ENCODE measurements at places on chromosomes 7 and 10. TPM values are rescaled to one million over a fixed set of nuclear protein-coding genes. Genes with fewer than 3 reads are reported as not detected.

DNA sequence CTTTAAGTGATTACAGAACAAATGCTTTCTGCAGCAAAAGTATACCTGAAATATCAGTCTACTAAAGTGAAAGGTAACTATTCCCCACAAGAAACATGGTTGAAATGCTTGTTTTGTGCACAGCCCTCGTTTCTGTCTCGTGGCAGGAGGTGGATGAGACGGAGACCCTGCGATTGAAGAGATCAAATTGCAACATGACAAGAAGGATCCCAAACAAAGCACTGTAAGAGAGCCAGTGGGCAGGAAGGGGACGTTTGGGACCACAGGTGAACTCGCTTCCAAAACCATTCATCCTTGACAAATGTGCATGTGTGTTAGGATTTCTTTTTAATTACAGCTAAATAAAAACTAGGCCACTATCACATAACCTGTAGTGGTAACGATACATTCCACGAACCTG, 192.6 kb downstream of the CCSER2 start:
- DNase-seq = no peak

- DNase-seq = peak; percentile 74
Measured at GRCh38 chr10:119416855-119417254, 125.7 kb downstream of the RGS10 start.

DNA sequence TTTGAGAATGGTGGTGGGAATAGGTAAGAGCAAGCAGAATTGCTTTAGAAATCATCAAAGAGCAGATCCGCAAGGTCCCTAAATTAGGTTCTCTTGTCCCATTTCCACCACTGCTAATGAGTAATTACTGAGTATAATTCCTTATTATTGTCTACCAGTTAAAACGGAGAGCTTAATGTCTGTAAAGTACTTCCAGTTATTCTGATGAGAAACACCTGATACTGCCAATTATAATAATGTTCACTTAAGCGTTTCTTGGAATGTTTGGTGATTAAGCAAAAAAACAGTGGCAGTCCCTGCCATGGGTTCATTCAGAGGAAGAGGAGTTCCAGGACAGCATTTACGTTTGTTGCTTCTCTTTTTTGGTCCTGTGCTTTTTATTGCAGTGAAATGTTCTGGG, 358.5 kb upstream of the GALNT17 start:
- DNase-seq = no peak

DNA sequence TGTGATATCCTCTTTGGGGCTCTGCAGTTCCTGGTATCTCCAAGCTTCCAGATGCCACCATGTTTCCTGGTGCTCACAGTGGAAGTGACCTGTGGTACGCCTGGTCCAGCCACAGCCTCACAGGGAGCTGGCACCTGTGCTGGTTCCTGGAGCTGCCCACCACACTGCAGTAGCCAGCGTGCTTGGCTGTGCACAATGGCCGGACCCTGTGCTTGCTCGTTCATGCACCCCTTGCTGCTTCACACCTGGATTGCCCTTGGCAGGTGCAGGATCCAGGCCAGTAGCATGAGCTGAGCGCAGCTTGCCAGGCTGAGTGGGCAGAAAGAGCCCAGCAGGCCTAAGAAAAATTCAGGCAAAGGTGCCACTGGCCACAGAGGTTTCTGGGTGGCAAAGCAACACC, 11.4 kb upstream of the ECHDC3 start:
- DNase-seq = no peak

DNA sequence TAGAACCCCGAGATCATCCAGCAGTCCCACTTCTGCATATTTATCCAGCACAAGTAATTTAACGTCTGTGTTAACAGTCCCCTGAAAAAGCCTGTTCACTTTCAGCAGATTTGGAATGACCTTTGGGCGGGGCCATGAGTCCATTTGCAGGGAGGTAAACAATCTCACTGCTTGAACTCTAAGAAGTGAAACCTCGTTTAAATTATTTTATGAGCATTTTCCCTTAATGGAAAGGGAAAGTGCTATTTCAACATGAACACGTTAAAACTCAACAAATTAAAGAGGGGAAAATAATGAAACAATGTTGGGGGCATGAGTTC, 282.8 kb downstream of the GATA3 start:
- DNase-seq = peak; percentile 9

- DNase-seq = no peak
Measured at GRCh38 chr10:112728997-112729396, 221.1 kb upstream of the TCF7L2 start.

GRCh38 chr7:82012453-82012852, 242.6 kb upstream of the HGF start:
- no peak for DNase-seq

- no peak for DNase-seq
Measured at GRCh38 chr10:126475074-126475691, 86.9 kb upstream of the ADAM12 start.

DNA sequence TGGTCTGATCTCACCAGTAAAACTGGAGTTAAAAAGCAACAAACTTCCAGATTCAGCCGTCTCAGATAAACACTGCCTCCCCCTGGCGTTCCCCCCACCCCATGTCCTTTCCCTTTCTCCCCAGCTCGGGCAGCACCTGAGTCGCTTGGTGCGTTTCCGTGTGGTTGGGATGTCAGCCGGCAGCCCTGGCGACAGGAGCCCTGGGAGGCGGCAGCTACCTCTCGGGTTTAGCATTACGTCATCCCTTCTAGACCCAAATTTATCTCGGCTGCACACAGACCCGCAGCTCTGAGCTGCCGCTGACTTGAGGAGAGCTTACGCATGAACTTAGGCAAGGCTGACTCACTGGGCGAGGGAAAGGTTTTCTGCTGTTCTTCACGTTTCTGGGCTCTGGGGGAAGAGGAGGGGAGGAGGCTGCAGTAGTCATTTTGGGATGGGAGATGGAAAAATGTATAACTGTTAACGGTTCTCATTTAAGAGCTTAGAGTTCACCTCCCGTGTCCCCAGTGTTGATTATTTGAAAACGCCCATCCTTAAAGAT, 14.4 kb downstream of the MXI1 start:
- peak; percentile 93 for DNase-seq

DNA sequence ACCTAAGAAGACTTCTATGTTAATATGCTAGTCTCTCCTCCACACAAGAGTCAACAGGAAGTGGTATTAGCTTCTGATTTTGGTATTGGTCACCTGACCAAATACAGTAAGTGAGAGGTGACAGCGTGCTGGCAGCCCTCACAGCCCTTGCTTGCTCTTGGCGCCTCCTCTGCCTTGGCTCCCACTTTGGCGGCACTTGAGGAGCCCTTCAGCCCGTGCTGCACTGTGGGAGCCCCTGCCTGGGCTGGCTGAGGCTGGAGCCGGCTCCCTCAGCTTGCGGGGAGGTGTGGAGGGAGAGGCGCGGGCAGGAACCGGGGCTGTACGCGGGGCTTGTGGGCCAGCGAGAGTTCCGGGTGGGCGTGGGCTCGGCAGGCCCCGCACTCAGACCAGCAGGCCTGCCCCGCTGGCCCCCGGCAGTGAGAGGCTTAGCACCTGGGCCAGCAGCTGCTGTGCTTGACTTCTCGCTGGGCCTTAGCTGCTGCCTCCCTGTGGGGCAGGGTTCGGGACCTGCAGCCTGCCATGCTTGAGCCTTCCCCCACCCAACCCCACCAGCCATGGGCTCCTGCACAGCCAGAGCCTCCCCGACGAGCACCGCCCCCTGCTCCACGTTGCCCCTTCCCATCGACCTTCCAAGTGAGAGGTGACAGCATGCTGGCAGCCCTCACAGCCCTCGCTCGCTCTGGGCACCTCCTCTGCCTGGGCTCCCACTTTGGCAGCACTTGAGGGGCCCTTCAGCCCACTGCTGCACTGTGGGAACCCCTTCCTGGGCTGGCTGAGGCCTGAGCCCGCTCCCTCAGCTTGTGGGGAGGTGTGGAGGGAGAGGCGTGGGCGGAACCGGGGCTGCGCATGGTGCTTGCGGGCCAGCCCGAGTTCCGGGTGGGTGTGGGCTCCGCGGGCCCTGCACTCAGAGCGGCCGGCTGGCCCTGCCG, 4.2 kb upstream of the ACSL5 start:
- DNase-seq = no peak

DNA sequence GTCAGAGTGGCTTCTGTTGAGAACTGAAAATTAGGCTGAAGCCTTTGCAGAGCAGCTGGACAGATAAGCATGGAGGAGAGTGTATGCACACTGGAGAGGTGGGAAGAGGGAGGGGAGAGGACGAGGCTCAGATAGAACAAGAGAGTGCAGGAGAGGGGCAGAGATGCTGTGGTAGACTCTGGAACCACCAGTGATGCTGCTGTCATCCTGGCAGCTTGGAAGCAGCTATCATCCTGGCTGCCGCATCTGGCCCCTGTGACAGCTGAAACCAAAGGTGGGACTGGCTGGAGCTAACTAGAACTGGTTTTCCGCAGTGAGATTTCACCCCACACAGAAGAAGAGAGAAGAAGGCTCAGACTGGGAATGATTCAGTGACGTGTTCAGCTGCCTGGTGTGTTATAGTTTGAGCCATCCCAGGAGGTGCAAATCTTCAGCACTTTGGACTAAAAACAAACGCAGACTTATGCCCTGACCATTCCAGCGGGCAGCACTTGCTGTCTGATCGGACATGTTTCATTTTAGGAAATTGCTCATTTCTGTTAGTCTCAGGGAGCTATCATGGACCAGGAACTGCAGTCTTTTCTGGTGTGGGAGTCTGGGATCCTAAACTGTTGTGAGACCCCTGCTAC, 38.4 kb downstream of the EEPD1 start:
- peak; percentile 79 for DNase-seq

DNA sequence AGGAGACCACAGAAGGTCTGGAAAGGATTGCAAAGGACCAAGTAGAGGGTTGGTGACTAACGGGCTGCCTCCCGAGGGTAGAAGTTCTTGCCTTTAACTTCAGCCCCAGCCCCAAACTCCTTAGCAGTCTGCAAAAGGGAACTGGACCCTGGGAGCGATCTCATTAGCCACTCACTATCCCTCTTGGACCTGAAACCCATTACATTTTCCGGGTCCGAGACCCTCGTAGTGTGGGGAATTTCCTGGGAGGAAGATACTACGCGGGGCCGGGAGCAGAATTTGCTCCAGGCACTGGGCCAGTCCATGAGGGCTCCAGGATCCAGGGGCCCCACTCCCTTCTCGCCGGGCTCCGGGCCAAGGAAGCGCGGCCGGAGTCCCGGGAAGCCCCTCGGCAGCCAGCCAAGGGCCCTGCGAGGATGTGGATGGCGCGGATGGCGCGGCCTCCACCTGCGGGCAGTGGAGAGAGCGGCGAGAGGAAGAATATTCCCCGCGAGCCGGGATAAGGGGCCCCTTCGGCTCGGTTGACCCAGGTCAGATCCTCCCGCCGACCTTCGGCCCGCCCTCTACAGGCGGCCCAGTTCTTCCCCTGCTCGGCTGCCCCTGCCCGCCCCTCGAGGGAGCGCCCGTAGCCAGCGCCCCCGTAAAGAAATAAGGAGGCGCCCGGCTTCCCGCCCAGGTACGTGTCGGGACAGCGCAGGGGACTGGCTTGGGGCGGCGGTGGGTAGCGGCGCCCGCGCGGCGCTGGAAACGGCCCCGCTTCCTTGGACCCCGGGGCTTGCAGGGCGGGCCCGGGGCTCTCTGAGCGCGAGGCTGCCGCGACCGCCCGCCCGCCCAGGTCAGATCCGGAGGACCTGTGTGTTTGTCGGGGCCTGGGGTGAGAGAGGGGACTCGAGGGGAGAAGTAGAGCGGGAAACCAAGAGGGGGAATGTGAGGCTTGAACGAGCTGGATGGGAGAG, at the start of gene MYO3A:
TSS of gene MYO3A (plus strand) at position 577 of the 956 bp plus-strand sequence. CDS start 17,882 bp downstream, outside the sequence.
- DNase-seq = no peak

DNA sequence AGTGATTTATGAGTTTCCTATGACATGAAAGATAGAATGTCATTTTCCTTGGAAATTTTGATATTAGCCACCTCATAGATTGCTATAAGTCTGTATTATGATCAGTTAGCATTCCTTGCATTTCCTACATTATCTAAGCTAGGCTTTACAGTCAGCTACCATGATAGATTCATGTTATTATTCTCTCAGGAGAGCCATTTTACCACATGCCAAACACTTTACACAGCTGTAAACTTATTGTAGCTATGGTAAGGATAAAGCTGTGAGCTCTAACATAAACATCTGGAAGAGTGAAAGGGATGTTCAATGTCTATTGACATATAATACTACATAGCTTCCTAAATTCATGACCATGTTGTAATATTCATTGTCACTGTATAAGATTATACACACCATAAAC, 608.0 kb downstream of the PHTF2 start:
- DNase-seq = no peak

DNA sequence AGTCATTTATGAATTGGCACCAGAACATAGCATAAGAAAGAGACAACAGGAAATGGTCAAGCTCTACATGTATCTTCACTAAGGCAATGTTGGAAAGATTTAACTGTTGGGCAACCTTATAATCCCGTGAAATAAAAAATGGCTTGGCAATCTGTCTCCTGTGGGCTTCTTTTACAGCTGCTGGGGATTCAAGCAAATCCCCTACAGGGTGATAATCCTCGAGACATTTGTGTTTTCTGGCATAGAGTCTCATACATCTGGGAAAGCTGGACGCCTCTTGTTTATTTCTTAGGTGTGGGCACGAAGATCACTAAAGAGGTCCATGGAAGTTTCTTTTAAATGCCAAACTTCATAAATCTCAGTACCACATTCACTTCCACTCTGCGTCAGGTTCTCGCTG, 82.2 kb upstream of the GPR141 start:
- DNase-seq = no peak

DNA sequence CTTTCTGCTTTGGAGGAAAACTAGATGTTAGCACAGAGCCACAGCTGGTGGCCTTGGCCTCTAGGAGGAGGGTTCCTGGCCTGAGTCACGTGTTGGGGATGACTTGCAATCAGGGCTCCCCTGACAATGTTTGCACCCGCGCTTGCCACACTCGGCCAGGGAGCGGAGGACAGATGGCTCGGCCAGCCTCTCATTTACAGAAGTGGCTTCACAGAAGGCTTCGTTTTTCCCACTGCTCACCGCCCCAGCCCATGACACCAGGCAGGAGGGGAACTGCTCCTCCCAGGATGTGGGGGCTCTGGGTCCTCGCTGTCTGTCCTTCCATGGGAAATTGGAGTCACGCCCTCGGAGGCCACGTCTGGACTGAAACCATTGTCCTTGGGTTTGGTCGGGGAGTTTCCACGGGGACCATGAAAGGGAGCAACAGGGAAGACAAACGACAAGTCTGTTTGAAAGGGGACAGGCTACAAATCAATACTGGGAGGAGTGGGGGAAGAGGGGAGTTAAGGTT, 49.6 kb upstream of the UBE3C start:
- DNase-seq = no peak

GRCh38 chr7:142111499-142111898, at the start of gene MGAM2:
Gene MGAM2, plus strand, starts transcription at chr7:142111718. Its CDS starts 5,156 bp downstream, at chr7:142116874.
- DNase-seq = no peak

- no peak for DNase-seq
Measured at GRCh38 chr7:104816537-104816936, 197.5 kb upstream of the KMT2E start.

GPRIN2 gene
- total RNA-seq = not detected

UROS gene
- 93.7 TPM for total RNA-seq

HDAC9 gene
- total RNA-seq = 16.8 TPM

NUTM2D gene
- total RNA-seq = 0.43 TPM

JMJD1C gene
- 98.4 TPM for total RNA-seq

CPED1 gene
- total RNA-seq = 95.9 TPM

OR2A12 gene
- not detected for total RNA-seq

GPR158 gene
- total RNA-seq = 0.97 TPM

TRDMT1 gene
- 6.0 TPM for total RNA-seq

CUEDC2 gene
- 51.0 TPM for total RNA-seq

KNDC1 gene
- 5.6 TPM for total RNA-seq

SPDYE1 gene
- total RNA-seq = not detected

GNGT1 gene
- total RNA-seq = not detected

CLDN4 gene
- 0.86 TPM for total RNA-seq

All from fibroblast of villous mesenchyme (primary cell).